ENCODE measurements at places on chromosomes 2 and 18.

- DNase-seq: no peak
These were observed 115.7 kb downstream of the MYCN start for GRCh38 chr2:16055848-16056580.

- no peak for DNase-seq
These were observed 84.3 kb upstream of the OSR1 start for GRCh38 chr2:19442731-19443130.

DNA sequence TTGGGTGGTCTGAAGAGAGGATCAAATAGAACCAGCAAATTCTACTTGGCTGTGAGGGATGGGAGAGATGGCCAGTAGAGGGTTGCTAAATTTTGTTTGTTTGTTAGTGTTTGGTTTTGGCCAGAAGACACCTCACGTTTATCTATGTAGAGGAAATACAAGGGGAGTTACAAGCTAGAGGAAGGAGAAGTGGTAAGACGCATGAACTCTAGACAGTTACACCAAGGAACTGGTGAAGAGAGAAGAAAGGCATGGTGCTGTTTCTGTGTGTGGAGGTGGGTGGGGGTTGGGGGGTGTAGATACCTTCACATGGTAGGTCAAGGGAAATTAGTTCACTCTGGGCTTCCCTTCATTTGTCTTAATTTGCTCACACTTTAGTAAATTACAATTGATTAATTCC is 25.6 kb downstream of the RASGRP3 start:
- DNase-seq: no peak

DNA sequence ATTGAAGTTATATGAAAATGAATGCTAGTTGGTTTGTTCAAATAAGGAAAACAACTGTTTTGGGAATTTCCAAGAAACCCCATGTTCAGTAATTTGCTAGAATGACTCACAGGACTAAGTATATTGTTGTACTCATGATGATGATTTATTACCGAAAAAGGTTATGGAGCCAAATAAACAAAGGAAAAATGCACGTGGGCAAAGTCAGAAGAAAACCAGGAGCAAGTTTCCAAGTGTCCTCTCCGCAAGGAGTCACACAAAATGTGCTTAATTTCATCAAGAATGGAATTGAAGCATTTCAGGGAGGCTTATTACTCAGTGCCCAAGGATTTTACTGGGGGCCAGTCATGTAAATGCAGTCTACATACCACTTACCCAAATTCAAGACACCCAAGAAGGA is 1652.4 kb upstream of the TMEFF2 start:
- DNase-seq: no peak
